ENCODE measurements at places on chromosomes 2 and 18.

DNA sequence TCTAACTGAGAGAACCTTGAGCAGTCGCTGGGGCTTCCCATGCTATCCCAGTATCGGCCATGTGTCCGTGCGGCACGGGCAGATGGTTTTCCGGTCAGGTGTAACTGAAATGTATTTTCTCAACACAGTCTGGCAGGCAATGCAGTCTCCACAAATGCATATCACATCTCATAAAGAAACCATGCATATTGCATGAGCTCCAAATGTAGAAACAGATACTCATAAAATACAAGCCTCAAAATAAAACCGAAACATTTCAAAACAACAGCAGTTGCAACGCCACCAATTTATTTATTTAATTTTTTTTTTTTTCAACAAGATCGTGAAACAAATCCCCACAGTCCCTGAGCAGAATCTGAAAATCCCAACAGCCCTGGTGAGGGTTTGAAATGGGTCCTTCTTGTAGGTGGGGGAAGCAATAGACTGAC, 299.4 kb downstream of the LPIN1 start:
- no peak for DNase-seq

GRCh38 chr2:165281387-165281786, 42.2 kb downstream of the SCN2A start:
- DNase-seq = no peak

DNA sequence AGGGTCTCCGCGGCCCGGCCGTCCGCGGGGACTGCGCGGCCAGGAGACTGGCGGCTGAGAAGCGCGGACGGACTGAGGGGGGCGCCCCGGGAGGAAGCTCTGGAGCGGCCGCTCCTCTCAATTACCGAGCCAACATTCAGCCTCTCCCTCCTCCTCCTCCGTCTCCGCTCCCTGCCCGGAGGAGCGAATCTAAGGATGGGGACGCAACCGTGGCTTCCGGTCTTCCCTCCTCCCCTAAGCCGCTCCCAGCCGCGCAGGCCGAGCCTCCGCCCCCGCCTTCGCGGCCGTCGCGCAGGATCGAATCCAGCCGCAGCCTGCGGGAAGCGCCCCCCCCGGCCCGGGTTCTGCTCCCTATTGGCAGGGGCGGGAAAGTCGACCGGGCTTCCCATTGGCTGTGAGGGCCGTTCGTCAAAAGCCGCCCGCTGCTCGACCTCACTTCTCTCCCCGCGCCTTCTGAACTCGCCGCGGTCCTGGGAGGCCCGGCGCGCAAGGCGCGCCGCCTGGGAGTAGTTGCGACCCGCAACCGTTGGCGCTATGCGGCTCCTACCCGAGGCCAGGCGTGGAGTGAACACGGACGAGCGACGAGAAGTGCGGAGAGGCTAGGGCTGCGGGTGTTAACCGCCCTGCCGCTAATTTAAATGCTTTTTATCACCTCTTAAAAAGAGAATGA, at the start of gene HNRNPLL:
HNRNPLL (minus strand) TSS at position 197 of the 670 bp plus-strand sequence. CDS start 302 bp downstream, outside the sequence.
- peak; percentile 93 for DNase-seq

DNA sequence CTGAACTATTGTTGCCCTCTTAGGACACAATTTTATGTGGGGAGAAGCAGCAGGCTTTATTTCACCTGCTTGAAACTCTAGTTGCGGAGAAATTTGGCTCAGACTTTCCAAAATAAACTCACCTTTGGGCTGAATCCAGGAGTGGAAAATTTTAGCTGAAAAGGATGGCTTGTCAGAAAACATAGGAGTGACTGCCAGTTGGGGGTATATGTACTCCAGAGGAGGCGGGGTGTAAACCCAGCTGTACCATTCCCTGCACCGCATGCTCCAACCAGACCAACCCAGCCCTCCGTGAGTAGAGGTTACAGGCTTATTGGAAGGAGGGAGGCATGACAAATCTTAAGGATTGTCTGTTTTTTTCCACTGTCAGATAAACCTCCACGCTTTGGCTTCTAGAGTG, 53.8 kb downstream of the PRKCE start:
- no peak for DNase-seq

GRCh38 chr18:57668021-57668420, 46.4 kb upstream of the NARS1 start:
- no peak for DNase-seq

DNA sequence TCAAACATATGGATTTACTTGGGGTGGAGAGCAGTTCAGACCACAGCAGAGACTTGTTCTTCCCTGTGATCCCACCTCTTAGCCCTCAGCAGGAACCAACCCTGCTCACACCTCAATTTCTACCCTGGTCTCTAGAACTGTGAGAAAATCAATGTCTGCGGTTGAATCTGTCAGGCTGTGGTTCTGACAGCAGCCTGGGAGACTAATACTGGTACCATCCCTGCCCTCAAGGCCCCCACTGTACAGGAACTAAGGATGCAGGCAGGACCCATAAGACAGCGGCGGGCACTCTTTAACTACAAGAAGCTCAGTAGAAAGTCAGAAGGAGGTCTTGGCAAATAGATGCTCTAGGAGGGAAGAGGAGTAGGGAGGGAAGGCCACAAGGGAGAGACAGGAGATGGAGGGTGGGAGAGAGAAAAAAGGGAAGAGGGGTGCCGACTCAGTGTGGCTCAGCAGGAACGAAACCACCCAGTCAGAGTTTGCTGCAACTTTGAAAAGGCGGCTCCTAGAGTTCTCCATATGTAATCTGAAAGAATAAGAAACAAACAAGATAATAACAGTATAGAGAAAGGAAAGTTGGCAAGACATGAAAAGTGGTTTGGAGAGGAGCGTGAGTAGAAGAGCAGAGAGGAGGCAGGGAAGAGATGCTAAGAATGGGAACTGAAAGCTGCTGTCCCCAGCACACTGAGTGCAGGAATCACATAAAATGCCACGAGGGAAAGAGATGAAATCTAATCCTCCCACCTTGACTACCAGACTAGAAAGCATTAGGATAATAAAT, 323.9 kb upstream of the ID2 start:
- no peak for DNase-seq

- DNase-seq = no peak
Observed at GRCh38 chr18:67216846-67217245, 299.7 kb downstream of the DSEL start.

DNA sequence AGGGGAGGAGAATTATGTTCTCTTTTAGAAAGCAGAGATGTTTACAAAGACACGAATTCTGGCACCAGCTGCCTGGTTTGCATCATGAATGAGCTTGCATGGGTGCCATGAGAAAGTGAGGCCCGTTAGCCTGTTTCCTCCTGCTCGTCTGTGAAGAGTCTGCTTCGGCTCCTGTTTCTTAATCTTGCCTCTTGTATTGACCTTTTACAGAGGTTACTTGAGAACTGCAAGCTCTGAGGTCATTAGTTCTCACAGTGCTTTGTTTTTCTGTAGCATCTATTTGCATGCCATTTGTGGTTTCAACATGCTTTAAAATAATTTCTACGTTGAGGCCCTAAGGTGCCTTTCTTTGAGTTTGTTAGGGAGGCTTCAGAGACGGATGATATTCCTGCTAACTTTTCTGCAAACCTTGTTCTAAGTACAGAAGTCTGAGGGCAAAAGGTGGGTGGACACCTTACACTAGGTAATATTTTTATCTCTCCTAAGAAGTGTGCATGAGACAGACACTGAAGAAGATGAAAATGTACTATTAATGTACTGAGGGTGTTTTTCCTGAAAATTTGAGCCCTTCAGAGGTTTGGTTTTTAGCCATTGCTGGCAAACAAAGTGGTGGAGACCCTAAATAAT, 53.4 kb upstream of the LINC00305 start:
- DNase-seq = no peak

DNA sequence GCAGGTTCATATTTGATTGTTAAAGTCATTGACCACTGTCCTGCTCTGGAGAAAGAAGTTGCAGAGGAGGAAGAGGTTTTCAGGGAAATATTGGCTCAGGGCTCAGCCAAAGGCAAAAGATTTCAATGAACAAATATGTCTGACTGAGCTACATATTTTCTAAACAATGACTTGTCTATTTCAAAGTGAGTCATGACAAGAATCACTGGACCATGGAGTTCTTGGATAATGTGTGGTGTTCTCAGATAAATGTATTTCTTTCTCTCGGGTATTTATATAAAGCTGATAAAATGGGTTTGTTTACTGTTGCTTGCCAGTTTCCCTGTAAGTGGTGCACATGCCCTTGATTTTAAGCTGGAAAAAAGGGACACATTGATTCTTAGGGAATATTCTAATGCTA, 34.3 kb upstream of the RMP24 start:
- DNase-seq = no peak

GRCh38 chr2:64469261-64469660, 15.3 kb downstream of the LGALSL start:
- no peak for DNase-seq

GRCh38 chr2:866009-866680, 84.5 kb upstream of the SNTG2 start:
- no peak for DNase-seq

GRCh38 chr2:161905389-161906046, 168.5 kb downstream of the DPP4 start:
- no peak for DNase-seq

GRCh38 chr2:71586471-71586870, 133.1 kb downstream of the DYSF start:
- no peak for DNase-seq

DNA sequence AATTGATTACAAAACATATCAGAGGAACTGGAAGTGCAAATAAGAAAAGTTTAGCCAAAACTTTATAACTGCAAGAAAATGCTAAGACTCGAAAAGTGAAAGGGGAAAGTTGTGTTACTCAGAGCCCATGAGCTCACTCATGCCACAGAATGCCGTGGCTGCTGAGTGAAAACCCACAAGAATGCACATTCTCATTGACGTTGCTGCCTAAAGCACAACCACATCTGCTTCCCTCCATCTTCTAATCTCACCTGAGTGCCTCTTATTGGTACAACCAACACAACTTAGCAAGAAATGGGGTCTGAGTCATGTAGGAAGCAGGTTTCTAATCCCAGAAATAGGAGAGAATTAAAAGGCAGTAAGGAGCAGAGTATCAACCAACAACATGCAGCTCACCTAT, 259.7 kb downstream of the LNPK start:
- no peak for DNase-seq

DNA sequence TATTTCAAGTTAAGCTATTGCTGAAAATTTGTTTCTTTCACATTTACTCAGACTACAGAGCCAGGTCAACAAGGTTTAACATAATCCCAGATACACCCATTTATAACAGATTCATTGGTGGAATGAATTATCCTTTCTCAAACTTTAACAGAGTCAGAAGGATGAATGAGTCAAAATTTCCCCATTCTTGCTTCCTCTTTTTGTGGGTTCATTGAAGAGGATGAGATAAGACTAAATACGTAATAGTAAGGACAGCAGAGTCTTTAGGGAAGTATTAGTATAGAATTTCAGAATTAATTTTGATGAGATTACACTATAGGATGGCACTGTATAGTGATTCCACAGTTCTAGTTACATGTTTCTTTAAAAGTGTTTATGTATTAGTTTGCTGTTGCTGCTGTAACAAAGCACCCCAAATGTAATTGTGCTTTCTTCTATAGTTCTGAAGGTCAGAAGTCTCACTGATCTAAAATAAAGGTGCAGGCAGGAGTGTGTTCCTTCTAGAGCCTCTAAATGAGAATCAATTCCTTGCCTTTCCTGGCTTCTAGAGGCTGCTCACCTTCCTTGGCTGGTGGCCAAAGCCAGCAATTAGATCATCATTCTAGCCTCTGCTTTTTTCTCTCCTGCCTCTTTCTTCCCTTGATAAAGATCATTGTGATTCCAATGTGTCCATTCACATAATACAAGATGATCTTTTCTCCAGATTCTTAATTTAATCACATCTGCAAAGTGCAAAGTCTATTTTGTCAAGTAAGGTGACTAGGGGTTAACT, 309.3 kb upstream of the PIK3C3 start:
- DNase-seq = no peak

DNA sequence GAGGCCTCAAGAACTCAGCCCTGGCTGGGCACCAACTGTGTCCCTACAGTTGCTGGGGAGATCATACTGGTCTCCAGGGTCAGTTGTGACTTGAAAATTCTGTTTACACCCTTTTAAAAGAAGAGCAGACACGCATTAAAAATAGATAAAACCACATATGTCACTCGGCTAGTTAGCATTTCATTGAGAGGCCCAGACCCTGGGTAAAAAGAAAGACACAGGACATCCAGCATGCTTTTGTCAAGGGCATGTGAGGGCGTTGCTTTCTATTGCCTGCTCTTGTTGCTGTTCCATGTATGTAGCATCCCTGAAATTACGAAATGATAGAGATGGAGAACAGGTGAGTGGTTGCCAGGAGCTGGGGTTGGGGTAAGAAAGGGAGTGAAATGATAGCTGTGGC, 94.3 kb downstream of the SEPTIN10 start:
- DNase-seq = no peak

DNA sequence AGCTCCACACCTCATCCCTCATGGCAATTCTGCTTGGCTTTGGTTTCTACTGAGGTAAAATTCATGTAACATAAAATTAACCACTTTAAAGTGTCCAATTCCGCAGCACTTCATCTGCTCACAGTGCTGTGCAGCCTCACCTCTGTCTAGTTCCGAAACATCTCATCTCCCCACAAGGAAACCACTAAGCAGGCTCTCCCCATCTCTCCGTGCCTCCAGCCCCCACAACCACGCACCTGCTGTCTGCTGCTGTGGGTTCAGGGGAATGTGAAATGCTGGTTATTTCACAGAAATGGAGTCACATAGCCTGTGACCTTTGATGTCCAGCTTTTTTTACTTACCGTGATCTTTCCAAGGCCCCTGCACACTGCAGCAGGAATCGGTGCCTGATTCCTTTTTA, 7.7 kb upstream of the GPC1 start:
- DNase-seq = no peak

DNA sequence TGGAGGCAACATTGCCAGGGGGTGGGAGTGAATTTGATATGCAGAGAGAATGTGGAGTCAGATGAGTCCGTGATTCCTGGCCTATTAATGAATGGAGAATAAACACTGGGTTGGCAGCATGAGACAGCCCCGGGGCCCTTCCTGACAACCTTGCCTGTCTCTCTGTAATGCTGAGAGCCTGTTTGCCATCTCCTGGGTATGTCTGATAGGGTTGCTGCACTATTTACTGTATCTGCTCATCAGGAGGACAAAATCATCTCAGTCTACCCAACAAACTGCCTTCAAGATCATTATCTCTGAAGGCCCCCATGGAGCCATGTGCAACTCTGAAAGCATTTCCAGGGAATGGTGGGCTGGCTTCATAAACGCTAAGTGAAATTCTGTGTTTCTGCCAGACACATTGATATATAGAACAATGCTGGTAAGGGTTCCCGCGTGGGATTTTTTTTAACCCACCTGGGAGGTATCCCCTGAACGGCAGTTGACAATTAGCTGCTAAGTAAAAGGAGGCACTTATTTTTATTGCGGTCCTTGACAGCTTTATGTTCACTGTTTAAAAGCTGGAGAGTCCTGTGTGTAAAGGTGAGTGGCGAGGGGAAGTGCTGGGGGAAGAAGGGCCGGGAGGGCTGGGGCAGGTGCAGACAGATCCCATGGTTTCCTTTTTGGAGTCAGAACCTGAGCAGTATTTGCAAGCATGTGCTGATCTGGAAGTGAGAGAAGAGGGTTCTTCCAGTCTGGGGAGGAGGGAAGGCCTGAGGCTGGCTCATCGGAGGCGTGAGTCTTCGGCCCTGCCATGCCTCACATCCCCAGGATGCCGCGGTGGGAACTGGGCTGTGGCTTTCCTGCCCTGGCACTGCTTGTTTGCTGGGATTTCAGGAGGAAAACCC, 64.8 kb downstream of the ARHGAP25 start:
- no peak for DNase-seq

- DNase-seq = no peak
Observed at GRCh38 chr18:25814841-25815458, 275.5 kb downstream of the SS18 start.

Data from pons (tissue), 1 donor.